Stimulated activated CD4-positive, alpha-beta T cell treated with anti-CD3 and anti-CD28 coated beads, Interleukin-2, amount 100 ng/mL, for 24 hours (primary cell): ENCODE measurements at places on chromosomes 12 and 14.

- DNase-seq = no peak
Measured at GRCh38 chr12:94433744-94434143, 25.9 kb downstream of the CEP83 start.

- DNase-seq = no peak
Measured at GRCh38 chr12:48038085-48038484, 33.8 kb upstream of the COL2A1 start.

DNA sequence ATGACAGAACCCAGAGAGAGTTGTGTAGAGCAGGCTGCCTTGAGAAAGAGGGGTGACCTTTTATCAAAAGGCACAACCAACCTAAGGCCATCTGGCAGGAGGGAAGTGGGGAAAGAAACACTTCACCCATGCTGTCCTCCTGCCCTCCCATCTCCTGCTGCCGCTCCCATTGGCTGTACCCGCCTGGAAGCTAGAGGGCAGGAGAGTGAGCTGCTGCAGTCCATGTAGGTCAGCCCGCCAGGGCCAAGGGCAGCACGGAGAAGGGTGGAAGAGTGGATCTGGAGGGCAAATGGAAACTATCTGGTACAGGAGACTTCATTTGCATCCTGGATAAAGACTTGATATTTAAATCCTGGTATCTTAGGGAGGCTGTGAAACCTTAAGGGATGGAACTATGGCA, 11.5 kb upstream of the CABP1 start:
- no peak for DNase-seq

DNA sequence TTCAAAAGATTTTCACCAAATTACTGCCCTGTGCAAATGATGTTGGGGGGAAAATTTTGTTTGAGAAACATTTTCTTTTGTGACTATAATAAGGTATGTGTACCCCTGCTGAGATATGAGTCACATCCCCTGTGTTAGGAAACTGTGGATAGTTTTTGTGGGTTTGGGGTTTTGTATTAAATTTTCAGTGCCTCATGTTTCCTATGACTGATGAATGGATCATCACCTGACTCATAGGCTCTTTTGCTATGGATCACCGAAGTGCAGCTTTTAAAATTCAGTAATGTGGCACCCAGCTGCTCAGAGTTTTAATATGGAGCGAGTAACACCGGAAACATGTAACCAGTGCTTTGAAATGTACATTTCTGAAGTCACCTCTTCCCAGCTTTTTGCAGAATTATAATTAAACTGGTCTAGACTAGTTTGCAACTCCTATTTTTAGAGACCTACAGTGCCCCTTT, 167.4 kb upstream of the HMGA2 start:
- no peak for DNase-seq

DNA sequence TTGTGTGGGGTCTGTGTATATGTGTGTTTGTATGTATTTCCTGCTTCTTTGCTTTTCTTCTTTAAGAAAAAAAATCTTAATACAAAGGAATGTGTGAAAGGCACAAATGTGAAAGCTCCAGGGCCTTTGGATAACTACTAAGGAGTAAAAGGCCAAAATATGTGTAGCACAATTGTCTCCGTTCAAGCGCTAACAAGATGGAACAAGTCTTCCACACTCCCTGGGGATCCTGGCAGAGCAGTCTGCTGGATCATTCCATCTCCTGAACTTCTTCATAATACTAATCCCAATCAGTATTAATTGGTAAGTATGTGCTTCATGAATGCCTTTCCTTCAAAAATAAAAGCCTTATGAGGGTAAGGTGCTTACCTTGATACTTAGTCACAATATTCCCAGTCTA, 462.5 kb upstream of the TBX3 start:
- DNase-seq = no peak
